ENCODE measurements at places on chromosomes 13 and 19.

DNA sequence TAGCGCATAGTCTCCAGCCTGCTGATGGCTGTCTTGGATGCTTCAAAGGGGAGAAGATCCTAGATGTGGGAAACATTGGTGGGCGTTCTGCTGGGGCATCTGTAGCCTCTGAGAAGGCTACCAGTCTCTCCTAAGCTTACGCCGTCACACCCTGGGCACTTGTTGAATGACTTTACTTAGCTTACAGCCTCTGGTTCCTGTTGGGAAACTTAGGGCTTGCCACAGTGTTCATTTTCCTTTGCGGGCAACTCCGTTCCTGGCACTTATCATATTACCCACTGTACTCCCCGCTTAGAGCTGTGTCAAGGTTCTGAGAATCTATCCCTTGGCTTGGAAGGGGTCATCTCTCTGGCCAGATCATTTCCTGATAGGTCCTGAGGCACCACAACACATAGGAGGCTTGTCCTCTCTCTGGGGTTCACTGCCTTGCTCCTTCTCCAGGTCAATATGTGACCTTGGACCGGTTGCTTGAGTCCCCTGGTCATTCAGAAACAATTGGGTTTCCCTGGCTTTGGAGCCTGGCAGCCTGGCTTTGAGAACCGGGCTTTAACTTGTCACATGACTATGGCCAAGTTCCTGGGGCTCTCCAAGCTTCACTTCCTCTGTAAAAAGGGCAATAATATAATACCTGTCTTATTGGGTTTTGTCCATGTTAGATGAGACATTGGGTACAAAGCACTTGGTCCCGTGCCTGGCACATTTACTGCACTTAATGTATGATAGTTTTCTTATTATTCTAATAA, 20.5 kb upstream of the ALOX5AP start:
- DNase-seq: peak; percentile 98

DNA sequence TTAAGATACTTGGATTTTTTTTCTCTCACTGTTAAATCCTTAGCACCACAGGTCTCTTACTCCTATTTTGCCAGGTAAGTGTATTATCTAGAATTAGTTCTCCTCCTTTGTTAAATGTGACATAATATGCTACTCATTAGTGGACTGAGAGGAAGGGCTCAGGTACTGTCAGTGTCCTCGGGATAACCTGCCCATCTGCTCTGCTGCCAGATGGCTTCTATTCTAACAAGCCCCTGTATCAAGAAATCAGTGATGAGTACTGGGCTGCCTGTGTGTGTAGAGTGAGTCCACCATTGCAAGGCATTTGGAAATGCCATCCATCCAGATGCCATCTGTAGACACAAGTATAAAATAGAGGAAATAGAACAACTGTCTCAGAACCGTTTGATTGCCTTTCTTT, 209.6 kb downstream of the ATP8A2 start:
- DNase-seq: no peak

GRCh38 chr13:112782429-112783010, 92.7 kb downstream of the ATP11A start:
- DNase-seq: no peak

DNA sequence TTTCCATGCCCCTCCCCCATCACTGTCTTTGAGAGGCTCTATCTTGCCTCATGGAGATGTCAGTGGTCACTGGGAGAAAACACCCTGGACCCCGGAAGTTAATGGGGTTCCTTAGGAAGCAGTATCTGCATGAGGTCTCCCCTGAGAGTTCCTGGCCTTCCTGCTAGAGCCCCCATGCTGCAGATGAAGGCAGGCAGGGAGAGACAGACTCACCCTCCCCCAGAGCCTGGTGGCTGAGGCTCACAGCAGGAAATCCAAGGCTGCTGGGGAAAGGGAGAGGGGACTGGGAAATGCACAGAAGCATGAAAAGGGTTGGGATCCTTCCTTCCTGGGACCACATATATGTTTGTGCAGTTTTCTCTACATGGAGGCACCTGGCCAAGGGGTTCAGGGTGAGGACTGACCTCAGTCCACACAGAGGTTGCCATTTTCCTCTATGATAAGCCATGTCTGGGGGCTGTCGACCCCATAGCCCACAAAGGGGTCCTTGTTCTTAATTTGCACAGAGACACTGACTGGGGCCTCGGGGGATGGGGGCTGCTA, 95.4 kb downstream of the RNASEH2B start:
- DNase-seq: no peak

DNA sequence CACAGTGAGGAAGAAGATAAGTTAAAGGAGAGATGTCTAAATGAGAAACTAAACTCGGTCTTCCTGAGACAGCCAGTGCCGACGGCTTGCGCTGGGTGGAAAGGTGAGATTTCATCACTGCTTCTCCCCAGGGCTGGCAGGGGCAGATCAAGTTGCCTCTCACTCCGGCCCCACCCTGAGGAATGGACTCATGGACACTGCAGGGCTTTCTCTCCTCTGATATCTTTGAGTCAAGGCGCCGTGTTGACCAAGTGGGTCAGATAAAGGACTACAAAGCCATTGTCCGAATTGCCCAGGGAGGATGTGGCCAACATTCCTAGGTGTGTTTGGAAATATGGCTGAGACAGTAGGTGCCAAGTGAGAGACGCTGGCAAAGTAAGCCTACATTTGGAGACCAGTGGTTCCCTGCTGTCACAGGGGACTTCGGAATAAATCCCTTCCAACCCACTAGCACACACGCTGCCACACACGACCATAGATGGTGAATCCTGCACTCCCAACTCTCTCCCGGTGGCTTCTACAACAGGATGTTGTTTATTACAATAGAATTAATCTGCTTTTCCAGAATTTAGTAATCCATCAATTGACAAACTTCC, 156.5 kb upstream of the TSC22D1 start:
- DNase-seq: no peak

GRCh38 chr19:1451916-1452801, 2.2 kb downstream of the APC2 start:
- no peak for DNase-seq

DNA sequence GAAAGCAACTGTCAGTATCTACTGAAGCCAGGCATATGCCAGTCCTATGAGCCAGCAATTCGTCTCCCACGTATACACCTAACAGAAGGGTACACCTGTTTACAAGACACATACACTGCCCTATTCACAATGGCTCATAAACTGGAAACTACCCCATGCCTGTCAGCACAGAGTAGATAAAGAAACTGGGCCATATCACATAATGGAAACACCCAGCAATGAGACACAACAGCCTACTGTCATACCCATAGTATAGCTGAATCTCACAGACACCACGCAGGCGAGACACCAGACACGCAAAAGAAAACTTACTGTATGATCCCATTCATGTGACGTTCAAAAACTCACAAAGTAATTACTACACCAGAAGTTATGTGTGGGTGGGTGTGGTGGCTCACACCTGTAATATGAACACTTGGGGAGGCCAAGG, 15.7 kb downstream of the NOSIP start:
- DNase-seq: no peak

GRCh38 chr19:31340042-31341025, 8.9 kb downstream of the TSHZ3 start:
- DNase-seq: peak; percentile 73

DNA sequence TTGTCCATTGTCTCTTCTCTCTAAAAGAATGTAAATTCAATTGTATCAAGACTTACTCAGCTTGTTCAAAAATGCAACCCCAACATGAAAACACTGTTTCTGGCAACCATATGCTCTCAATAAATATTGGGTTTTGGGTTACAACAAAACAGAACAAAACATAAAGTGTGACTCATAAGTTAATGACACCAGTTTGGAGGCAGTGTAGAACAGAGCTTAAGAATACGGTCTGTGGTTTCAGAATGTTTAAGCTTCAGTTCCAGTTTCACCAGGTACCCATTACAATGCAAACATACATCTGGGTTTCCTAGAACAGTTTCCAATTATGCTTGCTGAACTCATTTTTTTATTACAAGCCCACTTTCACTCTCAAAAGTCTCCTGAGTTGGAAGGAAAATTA, 285.8 kb upstream of the PCDH9 start:
- DNase-seq: no peak

GRCh38 chr19:28701491-28701890, 511.5 kb downstream of the UQCRFS1 start:
- DNase-seq: no peak

GRCh38 chr19:29810504-29810871, 1.3 kb upstream of the CCNE1 start:
- no peak for DNase-seq

DNA sequence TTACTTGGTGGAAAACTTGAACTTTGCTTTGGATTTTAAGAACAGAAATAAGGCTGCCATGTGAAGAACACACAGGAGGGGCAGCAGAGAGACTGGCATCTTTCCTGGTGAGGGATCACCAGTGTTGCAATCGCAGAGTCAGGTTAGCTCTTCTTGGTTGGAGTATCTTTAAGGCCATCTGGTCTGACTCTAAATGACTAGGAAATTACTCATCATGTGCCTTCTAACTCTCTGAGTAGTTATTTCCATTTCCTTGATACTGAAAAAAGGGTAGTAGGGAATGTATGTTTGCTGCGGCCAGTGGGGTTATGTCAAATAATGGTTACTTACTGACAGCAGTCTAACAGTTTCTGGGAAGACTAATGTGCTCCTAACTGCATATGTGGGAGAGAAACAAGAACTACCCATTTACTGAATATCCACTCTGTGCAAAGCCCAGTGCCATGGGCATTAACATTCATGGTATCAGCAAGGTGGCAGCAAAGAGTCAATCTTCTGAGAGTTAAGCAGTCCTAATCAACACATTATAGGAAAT, 122.1 kb downstream of the COG6 start:
- DNase-seq: peak; percentile 21

GRCh38 chr19:34171539-34171876, 796 bp upstream of the LSM14A start:
- DNase-seq: peak; percentile 38

DNA sequence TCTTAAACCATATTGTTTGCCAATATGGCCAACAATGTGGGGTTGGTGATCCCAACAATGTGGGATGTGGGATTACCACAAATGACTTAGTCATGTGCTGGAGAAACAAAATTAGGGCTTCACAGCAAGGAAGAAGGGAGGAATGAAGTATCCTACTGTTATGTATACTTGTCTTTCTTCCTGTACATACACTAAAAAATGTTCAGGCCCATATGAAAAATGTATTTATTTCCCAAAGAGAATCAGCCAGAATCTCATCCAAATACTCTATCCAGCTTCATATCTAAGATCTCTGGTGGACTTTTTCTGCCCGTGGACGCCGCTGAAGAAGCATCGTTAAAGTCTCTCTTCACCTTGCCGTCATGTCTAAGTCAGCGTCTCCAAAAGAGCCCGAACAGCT, at the start of gene HNRNPA1L2:
Gene HNRNPA1L2 (plus strand): TSS at position 301 of the 400 bp plus-strand sequence. CDS start 62 bp downstream, at position 363.
- no peak for DNase-seq

DNA sequence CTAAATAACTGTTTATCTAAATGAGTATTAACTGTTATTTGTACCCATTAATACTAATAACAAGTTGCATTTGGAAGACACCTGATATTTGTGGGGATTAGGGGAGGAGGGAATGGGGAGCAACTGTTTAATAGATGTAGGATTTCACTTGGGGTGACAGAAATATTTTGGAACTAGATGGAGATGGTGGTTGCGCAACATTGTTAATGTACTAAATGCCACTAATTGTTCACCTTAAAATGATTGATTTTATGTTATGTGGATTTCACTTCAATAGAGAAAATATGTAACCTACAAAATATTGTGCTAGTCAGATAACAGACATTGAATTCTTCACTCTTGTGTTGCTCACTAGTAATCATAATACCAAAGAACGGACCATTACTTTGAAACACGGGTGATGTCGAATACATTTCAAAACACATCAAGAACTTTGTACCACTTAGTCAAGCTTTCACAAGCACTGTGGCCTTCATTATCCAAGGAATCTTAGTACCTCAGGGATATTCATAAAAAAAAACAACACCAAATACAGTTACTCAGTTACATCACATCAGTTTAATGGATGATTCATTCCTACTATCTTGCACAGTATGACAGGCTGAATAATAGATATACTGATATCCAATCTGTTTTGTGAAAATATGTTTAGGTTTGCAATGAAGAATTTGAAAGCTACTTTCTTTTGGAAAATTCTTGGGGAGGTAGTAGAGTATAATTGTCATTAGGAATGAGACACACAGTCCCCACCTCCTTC, 721.8 kb downstream of the PCDH9 start:
- no peak for DNase-seq

Data from suppressor macrophage treated with lipopolysaccharide for 1 hour (primary cell).